T-helper 9 cell (primary cell): ENCODE measurements at places on chromosomes 2 and 18.

DNA sequence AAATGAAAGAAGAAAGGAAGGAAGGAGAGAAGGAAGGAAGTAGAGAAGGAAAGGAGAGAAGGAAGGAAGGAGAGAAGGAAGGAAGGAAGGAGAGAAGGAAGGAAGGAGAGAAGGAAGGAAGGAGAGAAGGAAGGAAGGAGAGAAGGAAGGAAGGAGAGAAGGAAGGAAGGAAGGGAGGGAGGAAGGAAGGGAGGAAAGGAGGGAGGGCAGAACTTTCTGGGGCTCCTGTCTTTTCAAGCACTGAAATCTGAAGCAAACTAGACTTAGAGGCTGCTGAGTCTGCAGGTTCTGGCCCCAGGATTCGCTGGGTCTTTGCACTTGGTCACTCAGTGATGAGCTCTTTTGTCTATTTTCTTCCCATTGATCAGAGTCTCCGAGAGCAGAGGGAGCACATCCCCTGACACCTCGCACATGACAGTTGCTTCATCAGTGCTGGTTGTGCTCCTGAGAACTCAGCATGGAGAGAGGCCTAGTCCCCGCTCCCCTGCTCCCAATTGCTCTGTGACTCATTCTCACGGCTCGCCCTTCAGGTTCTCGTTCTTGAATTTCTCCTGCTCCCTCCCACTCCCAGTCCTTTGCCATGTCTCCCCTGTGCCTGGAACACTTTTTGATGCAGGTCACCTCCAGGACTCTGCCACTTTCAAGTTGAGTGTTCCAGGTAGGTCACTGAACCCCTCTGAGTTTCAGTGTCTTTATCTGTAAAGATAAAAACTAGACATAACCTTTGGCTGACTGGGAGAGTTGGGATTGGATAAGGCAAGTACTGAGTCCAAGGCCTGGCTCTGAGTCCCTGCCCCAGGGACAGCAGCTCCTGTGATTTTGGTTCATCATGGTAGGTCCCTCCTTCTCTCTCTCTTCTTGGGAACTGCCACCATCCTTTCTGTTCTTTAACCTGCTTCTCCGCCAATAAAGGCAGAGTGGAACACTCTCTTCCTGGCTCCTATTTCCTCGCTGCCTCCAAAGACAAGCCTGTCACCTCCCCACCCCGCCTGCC, 55.2 kb downstream of the TNP1 start:
- no peak for DNase-seq

- no peak for DNase-seq
Measured at GRCh38 chr2:181738563-181738962, 58.2 kb upstream of the NEUROD1 start.

DNA sequence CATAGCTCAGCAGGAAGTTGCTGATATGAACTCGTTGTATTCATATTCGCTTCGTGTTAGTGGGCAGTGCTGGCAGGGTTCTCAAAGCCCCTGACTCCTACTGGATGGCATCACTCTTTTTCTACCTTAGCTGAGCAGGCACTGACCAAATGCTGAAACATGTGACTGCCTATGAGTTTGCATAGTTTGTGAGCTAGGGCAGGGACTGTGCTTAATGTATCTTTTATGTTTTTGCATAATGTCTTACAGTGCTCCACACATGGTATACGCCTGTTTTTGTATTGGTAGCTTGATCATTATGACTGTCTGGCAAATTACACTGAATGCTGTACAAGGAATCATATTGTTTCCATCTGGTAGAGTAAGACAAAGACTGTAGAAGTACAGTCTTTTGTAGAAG, 305.3 kb downstream of the PARD3B start:
- DNase-seq, result no peak

DNA sequence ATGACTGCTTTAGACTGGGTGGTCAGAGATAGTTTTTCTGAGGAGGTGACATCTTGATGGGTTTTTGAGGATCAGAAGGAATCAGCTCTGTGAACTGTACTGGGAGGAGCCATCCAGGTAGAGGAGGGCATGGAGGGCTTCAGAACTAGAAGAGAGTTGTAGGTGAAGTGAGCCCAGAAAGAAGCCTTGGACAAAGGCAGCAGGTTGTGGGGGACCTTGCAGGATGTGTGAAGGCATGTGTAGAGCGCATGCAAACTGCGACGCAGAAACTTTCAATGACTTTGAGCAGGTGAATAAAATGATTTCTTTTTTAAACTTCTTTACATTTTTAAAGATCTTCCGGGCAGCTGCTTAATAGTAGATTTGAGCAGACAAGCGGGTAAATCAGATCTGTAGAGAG, 83.9 kb upstream of the SIX2 start:
- no peak for DNase-seq

DNA sequence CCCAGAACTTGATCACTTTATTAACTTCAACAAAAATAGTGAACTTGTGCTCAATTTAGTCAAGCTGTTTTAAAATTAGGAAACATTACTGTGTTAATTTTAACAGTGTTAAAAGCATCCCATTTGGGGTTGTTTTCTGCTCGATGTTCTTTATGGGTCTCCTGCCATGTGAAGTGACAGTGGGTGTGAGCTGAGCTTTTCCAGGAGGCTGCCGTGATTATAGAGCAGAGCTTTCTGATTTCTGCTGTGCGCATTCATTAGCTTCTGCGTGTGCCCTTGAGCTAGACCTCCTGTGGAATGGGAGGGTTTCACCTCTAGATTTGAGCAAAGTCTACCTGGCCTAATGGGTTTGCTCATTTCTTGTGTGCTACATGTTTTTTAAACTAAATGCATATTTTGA, 121.5 kb downstream of the WDSUB1 start:
- no peak for DNase-seq
